ENCODE measurements at places on chromosomes 3 and 15.
A peak's percentile ranks its signal among the peaks of the same experiment; 100 is the strongest.

DNA sequence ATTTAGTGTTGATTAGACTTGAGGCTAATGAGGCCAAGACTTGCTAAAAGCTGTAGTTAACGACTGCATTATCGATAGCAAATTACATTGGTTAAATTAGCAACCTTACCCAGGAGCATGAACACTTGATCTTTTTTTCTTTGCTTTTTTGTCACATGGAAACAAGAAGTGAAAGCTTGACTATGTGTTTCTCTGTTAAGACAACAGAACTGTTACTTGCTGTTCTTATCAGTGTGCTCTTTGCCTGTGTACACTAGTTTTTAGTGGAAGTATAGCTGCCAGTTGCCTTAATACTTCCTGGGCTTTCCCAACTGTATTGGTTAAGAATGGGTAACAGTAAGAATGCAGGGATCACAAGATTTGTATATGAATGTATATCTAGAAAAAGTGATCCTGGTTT lies 625.5 kb downstream of the NAALADL2 start:
- DNase-seq = no peak

- DNase-seq = no peak
Measured at GRCh38 chr3:100697172-100697571, 12.1 kb upstream of the TFG start.

- no peak for DNase-seq
Measured at GRCh38 chr3:79979990-79980389, 212.2 kb upstream of the ROBO1 start.

GRCh38 chr3:112948346-112948838 lies 26.5 kb downstream of the CD200R1 start:
- no peak for DNase-seq

- no peak for DNase-seq
Measured at GRCh38 chr15:40554161-40554525, 10.7 kb downstream of the CCDC32 start.

DNA sequence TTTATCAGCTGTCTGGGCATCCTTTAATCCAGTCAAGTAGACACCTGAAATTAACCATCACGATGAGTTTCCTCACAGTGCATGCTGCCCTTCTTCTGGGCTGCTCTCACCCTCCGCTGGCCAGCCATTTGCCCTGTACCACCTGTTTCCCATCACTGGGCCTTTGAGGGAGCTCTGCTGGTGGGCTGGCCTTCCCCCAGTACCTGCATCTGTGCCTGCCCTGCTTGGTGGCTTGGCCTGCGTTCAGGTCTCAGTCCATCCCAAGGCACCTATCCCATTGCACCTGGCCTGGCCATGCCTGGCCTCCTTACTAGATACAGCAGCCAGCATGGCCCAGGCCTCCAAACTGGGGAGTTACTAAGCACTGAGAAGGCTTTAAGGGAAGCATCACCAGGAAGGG lies 413.2 kb downstream of the NTRK3 start:
- DNase-seq = no peak

GRCh38 chr3:55519019-55519418 lies 31.9 kb upstream of the WNT5A start:
- DNase-seq = no peak

DNA sequence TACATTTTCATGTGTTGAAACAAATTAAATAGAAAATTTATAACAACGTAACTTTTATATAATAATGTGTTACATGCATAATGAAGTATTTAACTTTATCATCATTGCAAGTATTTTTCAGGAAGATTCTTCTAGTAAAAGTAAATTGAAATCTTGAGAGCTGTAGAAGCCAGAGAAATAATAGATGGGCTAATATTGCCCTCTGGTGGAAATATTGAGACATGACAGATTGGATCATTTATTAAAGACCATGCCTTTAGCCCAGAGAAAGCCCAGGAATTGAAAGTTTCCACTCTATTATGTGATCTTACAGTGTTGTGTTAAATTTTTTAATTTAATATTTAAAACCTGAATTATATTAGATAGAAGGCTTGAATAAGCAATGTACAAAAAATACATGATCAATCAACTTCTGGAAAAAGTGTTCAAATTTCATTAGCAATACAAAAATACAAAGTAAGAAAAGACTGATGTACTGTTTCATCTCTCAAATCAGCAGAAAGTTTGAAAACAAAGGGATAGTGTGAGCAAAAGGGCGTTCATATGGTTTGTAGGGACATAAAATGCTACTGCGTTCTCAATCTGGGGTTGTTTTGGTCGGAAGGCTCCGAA lies 52.7 kb upstream of the SPTSSB start:
- DNase-seq = no peak

DNA sequence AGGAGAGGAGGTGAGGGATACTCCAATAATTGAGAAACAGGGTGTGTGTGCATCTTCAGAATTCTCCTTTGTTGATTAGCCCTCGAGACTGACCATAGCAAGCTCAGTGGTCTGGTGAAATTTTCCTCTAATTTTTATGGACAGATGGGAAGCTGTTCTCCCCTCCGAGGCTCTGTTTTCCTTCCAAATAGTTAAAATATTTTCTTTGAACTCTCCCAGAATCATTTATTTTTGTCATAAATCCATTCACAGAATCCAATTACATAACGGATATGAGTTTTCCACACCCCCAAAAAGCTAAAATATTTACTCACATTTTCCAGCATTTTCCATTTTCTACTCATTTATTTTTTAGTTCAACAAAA lies 36.5 kb downstream of the QTRT2 start:
- no peak for DNase-seq

- DNase-seq = no peak
Measured at GRCh38 chr3:171881251-171881650, 38.1 kb downstream of the TMEM212 start.

- DNase-seq = no peak
Measured at GRCh38 chr15:89766357-89767311, 9.5 kb upstream of the MESP2 start.

GRCh38 chr15:90618330-90619125 lies 88.8 kb downstream of the CRTC3 start:
- DNase-seq = no peak

DNA sequence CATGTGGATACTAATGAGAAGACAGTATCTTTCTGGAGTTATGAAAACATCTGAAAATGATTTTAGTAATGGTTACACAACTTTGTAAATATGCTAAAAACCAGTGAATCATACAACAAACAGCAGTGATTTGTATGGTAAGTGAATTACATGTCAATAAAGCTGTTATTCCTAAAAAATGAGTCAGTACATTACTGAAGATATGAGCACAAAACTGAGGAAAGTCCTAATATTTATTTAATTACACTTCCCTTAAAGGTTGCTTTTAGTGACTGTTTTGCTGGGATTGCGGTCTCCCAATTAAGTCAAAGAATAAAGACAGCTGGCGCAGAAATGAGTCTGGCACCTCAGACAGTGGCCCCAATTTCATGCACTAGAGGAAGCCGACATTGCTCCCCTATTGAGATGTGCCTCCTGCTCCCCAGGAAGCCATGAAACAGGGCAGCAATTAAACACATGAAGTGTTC lies 50.9 kb upstream of the FSIP1 start:
- DNase-seq = no peak

DNA sequence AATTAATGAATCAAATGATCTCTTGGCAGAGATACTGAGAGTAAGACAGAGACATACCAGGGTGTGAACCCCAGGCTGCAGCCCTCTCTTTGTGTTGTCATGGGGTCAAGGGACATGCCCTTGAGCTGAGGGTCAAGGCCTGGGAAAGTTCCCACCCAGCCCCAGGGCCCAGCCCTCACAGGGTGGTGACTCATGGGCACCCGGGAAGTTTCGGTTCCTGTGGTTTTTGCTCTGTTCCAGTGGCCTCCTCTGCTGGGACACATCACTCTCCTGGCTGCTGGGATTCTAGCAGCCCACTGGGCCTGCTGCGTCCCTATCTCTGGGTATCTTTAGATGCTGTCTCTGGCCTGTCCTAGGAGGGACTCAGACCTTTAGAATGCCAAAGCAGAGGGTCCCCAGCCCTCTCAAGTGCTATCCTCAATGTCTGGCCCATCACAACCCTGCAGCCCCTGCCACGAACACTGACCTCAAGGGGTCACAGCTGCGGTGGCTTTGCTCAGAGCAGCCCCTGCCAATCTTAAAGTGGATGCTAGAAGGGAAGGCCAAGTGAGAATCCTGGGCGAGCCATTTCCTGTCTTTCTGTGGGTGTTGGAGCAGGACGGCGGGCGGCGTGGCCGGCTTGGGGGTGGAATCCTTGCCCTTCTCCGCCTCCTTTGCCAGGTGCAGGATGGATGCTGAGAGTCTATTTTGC lies 148.4 kb upstream of the TLE3 start:
- no peak for DNase-seq

- DNase-seq = no peak
Measured at GRCh38 chr3:17204049-17204650, 319.4 kb downstream of the PLCL2 start.

DNA sequence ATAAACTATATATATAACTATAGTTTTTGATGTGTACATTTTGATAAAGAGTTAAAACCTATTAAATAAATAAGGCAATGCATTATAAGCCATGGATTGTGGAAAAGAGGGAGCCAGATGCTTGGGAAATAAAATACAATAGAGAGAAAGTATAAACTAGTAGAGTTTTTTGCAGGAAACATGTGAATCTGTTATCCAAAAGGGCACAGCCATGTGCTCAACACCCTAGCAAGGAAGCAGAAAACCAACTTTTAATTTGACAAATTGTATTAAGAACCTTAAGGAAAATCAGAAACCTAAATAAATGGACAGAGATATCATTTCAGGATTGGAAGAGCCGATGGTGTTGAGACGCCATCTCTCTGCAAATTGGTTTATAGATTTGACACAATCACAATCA lies 63.5 kb downstream of the ITGB5 start:
- DNase-seq = no peak

DNA sequence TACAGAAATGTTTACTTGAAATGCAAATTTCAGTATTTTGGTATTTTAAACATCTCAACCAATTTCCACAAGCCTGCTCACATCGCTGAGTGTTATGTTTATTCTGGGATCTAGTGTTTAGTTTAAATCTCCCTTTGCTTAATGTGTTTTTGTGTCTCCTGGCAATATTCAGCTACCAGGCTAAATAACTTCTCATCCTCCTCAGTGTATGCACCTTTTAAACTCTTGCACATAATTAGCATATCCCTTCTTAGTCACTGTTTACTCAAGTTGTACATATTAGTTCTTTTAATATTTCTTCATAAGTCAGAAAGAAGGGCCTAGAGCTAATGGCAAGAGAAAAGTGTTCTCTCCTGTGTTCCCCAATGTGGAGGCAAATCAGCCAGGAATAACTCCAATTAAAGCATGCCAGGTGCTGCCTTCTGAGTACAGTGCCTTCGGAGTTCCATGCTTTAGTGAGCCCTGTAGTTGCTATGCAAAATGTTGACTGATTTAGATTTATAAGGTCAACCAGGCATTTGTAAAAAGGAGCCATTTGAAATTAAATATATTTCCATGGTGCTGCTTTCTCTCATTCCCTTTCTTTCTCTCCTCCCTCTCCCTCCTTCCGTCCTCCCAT lies 234.3 kb downstream of the GAP43 start:
- no peak for DNase-seq

GRCh38 chr15:64460724-64461720 lies 644 bp downstream of the ZNF609 start:
- peak; percentile 23 for DNase-seq

DNA sequence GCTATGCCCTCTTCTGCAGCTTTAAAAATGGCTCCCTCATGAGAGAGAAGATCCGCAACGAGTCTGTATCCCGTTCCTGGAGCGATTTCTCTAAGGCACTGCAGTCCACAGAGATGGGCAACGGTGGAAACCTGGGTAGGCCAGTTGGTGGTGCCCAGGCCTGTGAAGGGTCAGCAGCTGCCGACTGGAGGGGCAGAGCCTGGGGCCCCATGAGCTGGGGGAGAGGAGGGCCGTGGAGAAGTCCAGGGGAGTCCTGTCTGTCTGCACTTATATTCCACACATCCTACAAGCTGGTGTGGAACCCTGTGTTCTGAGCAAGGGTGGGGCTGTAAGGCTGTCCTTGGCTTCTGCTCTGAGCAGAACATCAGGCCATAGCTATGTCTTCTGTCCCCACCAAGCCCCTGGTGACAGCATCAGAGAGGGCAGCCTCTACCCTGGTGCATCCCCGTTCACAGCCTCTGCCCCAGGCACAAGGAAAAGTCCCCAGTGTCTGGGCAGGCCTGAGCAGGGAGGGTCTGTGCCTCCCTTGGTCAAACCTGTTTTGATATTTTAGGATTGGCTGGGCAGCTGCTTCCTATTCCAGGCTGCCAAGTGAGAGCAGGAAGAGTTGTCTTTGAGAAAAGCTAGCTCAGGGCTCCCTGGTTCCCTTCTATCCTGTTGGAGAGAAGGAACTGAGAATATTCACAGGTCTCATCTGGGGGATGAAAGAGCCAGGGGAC lies 29.7 kb downstream of the XYLB start:
- no peak for DNase-seq

- no peak for DNase-seq
Measured at GRCh38 chr3:126026761-126027160, 57.2 kb downstream of the SLC41A3 start.

DNA sequence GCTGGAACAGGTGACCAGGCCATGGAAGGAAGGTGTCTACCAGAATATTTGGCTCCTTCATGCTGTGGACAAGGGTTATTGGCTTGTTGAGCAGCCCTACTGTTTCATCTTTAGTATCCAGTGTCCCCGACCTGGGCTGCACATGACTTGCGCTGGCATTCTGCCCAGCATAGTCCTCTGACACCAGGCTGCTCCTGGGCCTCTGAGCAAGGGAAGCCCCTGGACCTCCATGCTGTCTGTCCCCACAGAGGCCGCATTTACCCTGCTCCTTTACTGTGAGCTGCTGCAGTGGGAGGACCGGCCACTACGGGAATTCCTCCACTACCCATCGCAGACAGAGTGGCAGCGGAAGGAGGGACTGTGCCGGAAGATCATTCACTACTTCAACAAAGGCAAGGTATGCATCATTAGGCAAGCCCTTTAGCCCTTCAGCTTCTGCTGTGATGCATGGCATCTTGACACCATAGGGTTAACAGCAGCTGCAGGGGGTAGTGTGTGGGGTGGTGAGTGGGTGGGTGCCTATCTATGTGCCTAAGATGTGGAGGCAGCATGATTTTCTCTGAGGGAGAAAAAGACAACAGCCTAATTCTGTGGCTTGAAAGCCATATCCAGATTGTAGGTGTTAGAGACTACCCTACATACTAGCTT lies 44.0 kb upstream of the MANF start:
- no peak for DNase-seq

DNA sequence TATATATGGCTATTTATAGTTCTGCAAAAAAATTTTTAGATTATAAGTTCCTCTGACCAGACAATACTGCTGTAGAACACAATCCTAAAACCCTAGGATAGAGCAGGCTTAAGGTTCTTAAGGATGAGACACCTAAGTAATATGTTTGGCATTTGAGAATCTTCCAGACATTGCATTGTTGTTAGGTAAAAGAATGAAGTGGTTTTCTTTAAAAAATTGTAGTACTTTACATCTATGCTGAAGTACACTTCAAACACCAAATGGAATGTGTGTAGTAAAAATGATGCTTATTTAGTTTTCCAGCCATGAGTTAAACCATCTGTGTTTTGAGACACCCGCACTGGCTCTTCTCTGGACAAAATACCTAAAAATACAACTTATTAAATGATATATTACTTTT lies 857.7 kb downstream of the OTOL1 start:
- DNase-seq = no peak
